ENCODE measurements at places on chromosomes 13 and 19.
A peak's percentile ranks its signal among the peaks of the same experiment; 100 is the strongest.

DNA sequence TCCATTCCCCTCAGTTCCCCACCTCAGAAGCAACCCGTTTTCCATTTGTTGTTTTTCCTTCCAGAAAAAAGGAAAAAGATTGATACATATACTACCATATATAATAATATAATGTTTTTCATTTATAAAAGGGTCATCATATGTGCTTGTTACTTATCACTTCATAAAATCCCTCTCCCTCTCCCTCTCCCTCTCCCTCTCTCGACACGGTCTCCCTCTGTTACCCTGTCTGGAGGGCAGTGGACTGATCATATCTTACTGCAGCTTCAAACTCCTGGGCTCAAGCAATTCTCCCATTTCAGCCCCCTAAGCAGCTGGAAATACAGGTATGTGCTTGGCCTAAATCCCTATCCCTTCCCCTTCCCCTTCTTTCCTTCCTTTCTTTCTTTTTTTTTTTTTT is 17.1 kb downstream of the PNMA8A start:
- DNase-seq, result no peak

GRCh38 chr13:73334445-73334844 is 275.6 kb downstream of the KLF5 start:
- no peak for DNase-seq

DNA sequence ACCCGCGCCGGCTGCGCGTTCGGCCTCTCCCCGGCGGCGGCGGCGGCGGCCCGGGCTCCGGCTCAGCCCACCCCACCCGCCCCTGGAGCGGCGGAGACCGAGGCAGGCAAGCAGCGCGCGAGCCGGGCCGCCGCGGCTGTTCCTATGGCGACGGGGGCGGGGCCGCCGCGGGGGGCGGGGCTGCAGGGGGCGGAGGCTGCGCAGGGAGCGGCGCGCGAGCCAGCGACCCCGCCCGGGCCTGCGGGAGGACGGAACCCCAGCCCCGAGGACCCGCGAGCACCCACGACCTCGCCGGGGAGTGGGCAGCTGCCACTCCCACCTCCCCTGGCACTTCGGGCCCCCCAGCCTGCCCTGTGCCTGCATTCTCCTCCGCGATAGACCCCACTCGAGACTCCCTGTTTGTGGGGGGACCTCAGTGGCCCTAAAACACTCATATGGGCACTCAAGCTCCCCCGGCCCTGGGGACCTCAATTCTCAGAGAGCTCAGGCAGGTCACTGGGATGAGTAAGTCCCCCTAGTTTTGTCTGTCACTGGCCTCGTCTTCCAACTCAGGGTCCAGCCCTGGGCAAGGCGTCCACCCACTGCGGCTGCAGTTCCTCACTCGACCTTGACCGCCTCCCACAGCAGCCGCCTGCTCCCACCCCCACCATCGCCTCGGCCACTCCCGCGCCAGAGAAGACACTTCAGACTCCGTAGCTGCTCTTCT is at the start of gene CTXN1:
Gene CTXN1 (minus strand): TSS at position 115 of the 706 bp plus-strand sequence. CDS start 597 bp downstream, outside the sequence.
- peak; percentile 71 for DNase-seq

GRCh38 chr13:65633806-65634205 is 1596.3 kb downstream of the PCDH9 start:
- DNase-seq, result no peak

Measured in dermis blood vessel endothelial cell (primary cell).